ENCODE measurements at places on chromosomes 5 and 9.

GRCh38 chr9:27203783-27204182 is 93.2 kb downstream of the EQTN start:
- DNase-seq, result no peak

GRCh38 chr9:130924448-130924788 is 14.6 kb downstream of the FIBCD1 start:
- no peak for DNase-seq

DNA sequence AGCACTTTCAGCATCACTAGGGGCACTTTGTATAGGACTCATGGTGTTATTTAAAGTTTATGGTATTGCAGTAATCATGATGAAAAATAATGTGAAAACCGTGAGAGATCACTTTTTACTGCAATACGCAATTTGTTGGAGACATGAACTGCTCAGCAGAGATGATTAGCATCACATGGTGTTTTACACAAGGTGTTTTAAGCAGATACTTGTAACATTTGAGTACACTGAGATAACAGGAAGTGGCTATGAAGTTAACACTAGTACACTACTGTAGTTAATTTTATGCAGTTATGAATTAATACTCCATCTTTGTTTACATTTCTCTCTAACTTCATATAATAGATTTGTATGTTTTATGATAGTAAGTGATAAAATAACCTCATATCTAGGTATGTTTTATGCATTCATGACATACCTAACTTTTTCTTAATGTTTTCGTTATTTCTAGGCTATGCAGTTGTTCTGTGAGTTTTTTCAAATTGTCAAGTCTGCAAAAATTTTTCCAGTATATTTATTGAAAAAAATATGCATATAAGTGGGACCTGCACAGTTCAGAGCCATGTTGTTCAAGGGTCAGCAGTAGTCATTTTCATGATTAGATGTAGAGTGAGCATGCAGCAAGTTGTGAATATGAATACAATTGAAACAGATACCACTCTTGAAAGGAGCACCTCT is 13.0 kb downstream of the SUB1 start:
- DNase-seq, result no peak

- DNase-seq, result no peak
Observed at GRCh38 chr9:84947412-84947972, 278.0 kb downstream of the NTRK2 start.

DNA sequence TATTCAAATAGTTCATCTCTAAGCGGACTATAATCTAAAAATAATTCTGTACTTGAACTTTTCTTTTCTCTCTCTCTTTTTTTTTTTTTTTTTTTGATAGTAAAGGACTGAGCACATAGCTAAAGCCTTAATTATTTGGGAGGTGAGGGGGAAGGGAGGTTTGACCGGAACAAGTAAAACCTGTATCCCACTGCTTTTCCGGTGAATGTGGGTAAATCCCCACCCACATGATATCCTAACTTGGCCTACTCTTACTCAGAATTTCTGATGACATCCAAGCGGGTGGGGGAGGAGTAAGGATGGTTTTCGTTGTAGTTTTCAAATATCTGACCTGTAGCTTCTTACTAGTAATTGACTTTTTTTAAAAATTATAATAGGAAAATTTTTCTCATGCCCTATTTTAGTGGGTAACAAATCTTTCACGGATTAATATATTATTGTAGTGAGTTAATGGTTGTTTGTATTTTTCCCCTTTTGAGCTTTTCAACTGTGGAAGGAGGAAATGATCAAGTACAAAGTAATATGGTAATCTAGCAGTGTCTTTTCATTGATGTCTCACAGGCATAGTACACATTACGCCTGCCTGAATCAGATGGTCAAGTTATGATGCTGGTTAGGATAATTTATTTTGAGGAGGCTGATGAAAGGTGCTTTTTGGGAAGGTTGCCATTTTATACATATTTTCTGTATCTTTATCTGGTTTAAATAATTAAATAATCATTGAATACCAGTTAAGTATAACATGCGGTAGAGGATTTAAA is 2.2 kb upstream of the ELL2 start:
- no peak for DNase-seq

GRCh38 chr5:138466900-138467710 is 1.8 kb downstream of the EGR1 start:
- DNase-seq, result no peak

DNA sequence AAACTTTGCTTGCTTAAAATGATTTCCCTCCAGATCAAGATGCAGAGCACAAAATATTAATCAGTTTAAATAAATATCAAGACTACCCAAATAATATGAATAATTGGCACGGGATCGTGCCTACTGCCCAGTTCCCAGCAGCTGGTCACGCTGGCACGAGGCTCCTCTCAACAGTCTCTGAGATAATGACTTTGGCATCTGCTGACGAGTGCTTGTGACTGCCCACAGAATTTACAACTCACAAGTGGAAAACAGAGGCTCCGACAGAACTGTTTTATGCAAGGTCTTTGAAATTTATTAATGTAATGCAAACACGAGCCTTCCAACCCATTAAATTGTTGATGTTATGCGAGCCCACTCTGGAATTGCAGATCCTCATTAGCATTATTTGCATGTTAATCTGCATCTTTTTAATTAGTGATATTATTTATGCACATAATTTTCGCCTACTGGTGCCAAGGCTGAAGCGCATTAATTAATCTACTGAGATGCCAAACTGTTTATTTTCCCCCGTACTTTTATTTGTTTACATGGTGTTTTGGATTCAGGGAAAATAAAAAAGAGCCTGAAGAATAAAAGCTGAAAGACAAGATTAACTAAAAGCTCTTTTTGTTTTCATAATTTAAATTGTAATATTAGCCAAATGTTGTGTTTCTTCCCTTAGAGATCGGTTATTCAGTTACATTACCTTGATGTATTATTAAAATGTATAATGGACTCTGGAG is 369.3 kb upstream of the IRX1 start:
- DNase-seq, result no peak

- DNase-seq, result no peak
Observed at GRCh38 chr9:130431536-130432303, 13.0 kb upstream of the ASS1 start.

DNA sequence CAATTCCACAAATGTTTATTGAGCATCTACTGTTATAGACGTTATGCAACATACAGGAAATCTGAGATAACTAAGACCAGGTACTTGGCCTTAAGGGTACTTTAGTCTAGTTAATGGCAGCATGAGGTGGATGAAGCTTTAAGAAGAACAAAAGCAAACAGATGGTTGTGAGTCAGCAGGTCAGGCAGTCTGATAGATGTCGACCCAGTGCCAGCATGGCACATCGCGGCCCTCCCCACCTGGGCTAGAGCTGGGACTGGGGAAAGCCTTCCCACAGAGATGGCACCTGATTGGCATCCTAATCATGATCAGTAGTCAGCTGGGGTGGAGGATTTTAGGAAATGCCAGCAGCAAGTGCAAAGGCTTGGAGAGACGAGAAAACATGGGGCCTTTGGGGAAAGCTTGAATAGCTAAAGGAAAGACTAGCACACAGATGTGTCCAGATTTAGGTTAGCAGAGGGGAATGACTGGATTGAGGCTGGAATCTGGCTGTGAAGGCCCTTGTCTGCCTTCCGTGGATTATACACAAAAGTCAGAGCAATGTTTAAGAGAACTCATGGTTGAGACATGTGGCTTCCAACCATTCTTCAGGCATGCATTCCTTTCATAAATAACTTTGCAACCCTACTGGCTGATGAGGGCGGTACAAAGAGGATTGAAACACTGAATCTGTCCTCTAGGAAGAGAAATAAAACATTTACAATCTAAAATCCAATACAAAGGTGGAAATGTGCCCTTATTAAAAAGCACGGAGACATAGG is 395.4 kb upstream of the WWC1 start:
- DNase-seq, result no peak

DNA sequence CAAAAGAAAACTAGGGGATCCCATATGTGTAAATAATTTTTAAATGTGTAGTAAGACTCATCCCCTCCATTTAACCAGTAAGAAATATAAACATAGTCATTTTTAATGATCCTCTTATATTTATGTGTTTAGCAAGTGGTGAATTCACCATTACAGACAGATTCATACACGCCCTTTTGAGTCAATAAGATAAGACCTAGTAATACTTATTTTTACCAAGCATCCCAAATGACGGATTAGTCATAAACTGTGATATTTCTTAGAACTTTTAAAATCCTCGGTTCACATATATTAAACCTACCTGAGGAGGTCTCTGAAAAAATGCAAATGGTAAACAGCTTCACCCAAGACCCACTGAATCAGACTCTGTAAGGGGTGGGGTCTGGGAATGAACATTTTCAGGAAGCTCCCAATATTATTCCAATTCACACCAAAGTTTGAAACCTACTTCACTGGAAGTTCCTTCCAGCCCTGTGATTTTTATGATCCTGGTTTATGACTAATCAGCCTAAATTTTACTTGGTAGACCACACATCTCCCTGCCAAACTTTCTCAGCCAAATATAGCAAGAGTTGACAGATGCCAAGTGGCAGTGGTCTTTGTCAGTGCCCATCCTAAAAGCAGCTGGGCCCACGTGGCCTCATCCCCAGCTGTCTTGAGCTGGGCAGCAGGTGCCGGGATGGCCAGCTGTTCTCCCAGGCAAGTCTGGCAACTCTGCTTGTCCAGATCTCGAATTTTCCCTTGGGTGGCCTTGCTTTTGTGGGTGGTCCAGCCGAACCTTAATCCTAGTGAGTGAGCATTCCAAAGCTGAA is 559.0 kb upstream of the RGMB start:
- DNase-seq, result no peak

DNA sequence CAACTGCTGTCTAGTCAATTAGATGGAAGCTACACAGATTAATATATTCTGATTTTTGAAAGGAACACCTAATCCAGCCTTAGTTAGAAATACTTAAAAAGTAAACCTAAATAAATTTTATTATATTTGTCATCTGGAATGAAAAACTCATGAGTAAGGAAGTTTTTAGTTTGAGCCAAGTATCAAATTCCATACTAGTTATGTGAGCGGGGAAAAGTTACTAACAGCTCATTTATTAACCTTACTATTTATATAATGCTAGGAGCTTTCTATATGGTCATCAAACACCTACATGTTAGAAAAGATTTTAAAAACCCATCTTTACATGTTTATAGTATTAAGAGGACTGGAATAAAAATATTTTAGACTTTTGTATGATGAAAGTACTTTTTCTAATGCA is 41.6 kb upstream of the POU5F2 start:
- DNase-seq, result no peak

DNA sequence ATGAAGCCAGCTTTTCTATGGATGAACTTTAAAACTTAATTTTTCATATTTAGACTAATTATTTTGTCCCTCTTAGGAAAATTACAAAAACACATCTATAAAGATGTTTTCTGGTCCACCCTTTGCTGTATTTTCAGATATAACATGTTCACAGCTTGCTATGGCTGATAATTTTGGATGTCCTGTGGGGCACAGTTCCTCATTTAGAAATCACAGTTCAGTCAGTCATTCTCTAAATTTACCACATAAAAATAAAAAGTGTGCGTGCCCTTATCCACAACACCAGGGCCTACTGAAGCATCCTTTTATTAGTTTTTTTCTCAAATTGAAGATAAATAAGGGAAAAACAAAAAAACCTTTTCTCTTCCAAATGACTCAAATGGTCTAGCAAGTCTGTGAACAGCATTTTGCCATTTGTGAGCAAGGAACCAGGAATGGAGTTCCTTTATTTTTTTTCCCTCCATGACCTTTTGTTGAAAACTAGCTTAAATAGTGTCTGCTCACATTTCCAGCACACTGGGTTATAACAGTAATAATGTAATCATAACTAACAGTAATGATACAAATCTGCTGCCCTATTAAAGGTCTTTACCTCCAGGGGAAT is 87.1 kb downstream of the CEMIP2 start:
- DNase-seq, result no peak

DNA sequence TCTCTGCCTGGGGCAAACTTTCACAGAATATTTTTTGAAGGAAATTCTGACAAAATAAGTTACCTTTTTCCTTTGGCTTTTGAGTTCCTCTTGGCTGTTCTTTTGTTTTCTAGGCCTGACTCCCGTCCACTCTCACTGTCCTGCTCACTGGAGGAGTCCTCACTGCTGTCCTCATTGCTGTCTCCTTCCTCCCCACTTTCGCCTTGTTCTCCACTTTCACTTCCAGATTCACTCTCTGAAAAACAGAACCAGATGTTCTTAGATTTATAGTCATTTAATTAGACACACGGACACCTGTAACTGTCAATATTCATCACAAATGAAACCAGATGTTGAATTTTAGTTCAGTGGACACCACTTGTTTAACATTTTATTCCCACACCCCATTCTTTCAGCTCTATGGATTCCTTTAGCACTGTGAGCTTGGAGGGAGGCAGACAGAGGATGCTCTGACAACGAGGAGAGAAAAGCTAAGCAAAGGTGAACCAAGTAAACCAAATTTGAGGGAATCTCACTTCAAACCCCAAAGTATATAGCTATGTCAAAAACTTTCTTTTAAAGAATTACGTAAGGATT is 180.7 kb downstream of the AP3B1 start:
- no peak for DNase-seq

DNA sequence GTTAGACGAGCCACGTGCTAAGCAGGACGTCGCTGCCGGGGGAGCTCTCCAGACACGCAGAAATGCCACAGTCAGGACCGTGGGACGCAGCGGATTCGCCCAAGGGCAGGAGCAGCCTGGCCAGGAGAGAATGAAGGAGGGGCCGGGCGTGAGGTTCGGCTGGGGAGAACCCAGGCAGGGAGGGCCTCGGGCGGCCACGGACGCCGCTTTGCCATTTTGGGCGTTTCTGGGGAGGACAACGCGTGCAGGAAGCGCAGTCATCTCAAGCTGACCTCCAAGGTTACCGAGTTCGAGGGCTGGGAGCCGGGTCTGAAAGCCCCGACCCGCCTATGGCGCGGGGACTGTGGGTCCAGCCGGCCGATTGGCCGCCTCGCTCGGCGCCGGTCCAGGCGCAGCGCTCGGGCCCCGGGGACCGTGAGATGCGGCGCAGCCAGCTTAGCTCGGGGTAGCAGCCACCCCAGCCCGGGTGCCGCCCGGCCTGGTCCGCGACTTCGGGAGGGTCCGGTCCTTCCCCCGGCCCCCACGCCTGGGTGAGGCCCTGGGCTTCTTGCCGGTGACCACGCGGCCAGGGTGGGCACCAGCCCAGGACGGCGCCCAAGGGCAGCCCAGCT is 760 bp upstream of the MAN1B1 start:
- DNase-seq, result no peak

DNA sequence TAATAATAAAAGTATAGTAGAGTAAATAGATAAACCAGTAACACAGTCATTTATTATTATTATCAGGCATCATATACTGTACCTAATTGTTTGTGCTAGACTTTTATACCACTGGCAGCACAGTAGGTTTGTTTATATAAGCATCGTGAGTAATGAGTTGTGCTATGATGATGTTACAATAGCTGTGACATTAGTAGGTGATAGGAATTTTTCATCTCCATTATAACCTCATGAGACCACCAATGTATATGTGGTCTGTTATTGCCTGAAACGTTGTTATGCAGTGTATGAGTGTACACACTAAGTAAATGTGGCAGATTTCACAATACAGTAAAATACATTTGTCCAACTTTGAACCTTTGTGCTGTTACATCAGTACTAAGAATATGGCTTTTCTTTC is 72.7 kb upstream of the SPATA31D4 start:
- DNase-seq, result no peak

GRCh38 chr9:93268551-93269314 is 84.8 kb downstream of the WNK2 start:
- peak; percentile 36 for DNase-seq
